GM23338 (cell line): ENCODE measurements at places on chromosomes 1 and 21. TPM values are rescaled to one million over a fixed set of nuclear protein-coding genes. Genes with fewer than 3 reads are reported as not detected.

ANGPTL3 gene
- 0.10 and 0.16 TPM in 2 replicates for polyA plus RNA-seq

CFAP126 gene
- polyA plus RNA-seq, result not detected in 2 replicates

ATP5PB gene
- polyA plus RNA-seq, result 260 and 279 TPM in 2 replicates

KCNJ9 gene
- polyA plus RNA-seq, result 0.26 and 0.34 TPM in 2 replicates

GOLT1A gene
- polyA plus RNA-seq, result 7.2 and 10.7 TPM in 2 replicates

CLEC20A gene
- not detected in 2 replicates for polyA plus RNA-seq

LORICRIN gene
- 0.23 and 0.24 TPM in 2 replicates for polyA plus RNA-seq

MIB2 gene
- polyA plus RNA-seq, result 104 and 120 TPM in 2 replicates

FCGR3A gene
- 0.10 TPM in 1 of 2 replicates, not detected in the other for polyA plus RNA-seq

PTPRC gene
- polyA plus RNA-seq, result 0.43 and 0.52 TPM in 2 replicates
